Progenitor cell of endocrine pancreas (in vitro differentiated cells): ENCODE measurements at places on chromosomes 4 and X.

- no peak for DNase-seq
Measured at GRCh38 chr4:11741190-11741652, 312.5 kb upstream of the HS3ST1 start.

GRCh38 chr4:121072224-121073003, at the start of gene NDNF:
TSS of gene NDNF (minus strand) at chr4:121072535. CDS start at chr4:121045837, 26,698 bp downstream.
- peak; percentile 27 for DNase-seq

DNA sequence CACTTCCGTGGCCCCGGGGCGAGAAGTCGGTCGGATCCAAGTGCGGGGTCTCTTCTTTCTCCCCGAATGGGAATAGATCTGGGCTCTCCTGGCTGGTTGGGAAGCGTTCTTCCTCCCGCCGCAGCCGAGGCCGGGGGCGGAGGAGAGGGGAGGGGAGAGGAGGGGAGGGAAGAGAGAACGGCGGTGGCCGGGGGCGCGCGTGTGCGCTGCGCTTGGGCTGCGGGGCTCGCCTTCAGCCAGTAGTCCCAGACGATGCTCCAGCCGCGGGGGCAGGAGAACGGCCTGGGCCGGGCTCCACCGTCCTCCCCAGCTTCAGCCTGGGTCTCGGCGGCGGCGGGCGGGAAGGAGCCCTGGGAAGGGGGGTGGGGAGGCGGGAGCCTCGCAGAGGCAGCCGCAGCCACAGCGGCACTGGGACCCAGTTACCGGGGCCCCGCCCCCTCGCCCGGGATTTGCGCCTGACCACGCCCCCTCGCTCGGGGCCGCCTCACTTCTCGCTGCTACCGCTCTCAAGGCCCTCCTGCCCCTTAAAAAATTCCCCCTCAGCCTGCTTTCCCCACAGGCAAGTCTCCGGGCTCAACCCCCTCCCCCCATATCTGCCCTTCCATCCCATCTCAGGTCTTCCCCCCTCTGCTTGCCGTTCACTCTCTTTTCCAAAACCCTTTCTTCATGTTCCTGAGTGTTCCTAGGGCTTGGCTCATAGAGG, at the start of gene FGD1:
Gene FGD1, minus strand, starts transcription at position 421 of the 703 bp plus-strand sequence. CDS start 802 bp downstream, outside the sequence.
- DNase-seq: peak; percentile 44

DNA sequence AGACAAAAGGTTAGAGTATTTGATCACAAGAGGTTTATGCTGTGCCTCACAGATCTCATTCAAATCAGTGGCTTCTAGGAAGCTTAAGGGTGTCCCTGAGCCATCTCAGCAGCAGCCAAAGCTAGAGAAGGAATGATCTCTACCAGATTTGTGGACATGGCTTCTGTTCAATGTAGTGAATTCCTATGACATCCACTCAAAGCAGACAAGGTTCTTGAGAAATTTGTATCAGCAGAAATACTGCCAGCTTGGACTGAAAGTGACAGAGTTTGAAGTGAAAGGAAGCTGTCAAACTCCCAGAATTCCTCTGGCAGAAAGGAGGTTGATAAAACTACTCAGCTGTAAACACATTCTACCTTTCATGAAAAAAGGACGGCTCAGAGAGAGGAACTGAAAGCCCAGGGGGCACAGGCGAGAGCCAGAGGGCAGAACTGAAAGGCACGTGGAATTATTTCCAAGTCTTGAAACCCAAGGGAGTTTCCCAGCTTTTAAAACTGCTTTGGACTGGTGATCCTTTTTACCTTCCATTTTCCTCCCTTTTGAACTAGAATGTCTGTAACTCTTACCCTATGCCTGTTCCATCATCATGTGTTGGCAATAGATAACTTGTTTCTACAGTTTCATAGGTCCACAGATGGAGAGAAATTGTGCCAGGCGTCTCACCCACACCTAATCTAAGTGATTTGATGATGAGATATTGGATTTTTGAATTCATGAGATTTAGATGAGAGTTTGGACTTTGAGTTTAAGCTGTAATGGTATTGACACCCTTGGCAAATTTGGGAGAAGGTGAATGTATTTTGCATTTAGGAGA, 14.5 kb upstream of the MED14 start:
- DNase-seq: no peak

- DNase-seq: no peak
Measured at GRCh38 chr4:95596676-95597075, 47.9 kb upstream of the UNC5C start.

DNA sequence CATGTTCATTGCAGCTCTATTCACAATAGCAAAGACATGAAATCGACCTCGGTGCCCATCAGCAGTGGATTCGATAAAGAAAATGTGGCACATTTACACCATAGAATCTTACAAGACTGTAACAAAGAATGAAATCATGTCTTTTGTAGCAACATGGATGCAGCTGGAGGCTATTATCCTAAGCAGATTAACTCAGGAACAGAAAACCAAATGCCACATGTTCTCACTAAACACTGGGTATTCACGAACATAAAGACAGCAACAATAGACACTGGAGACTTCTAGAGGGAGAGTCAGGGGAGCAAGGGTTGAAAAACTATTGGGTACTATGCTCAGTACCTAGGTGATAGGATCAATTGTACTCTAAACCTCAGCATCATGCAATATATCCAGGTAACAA, 180.5 kb downstream of the PPP1R2C start:
- no peak for DNase-seq

- no peak for DNase-seq
Measured at GRCh38 chr4:3680656-3681055, 85.5 kb upstream of the ADRA2C start.

DNA sequence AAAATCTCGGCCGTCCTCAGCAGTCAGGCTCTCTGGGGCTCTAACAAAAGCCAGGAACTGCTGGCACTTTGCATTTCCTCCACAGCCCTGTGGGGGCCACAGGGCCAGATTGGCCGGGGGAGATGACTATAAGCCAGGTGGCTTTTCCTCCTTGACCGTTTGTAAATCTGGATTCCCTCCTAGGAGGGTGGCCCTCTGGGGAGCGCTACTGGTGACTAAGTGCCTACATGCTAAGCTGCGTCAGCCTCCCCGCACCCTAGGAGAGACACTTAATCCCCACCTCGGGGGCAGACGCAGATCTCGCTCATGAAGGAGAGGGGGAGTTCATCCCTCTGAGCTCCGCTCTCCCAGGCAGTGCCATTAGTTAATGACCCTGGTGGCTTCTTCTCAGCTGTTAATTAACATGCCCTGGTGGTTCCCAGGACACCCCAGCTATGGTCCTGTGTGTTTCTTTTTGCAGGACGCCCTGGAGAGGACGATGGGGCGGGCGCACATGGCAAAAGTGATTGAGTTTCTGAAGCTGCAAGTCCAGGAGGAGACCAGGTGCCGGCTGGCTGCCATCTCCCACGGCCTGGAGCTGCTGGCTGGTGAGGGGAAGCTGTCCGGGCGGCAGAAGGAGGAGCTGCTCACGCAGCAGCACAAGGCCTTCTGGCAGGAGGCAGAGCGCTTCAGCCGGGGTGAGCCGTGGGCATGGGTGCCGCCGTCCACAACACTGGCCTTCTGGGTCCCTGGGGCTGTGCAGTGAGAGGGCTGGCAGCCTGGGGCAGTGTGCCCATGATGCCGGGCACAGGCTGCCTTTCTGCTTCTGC, 41.6 kb downstream of the EVC start:
- no peak for DNase-seq

DNA sequence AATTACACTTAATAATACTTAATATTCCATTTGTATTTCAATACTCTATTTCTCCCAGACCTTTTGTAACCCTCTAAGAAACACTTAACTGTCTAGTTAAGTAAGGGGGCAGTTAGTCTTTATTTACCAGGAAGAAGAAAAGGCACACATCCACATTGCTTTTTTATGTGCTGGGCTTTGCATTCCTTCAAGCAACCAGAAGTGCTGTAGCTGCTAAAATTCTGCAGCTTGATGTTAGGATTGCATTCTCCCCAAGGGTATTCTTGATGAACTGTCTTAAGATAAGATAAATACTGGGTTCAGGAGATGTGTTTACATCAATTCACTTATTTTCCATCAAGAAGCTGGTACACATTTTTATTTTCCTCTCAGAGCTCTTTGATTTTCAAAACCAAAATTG, 24.0 kb downstream of the ASIC5 start:
- no peak for DNase-seq

DNA sequence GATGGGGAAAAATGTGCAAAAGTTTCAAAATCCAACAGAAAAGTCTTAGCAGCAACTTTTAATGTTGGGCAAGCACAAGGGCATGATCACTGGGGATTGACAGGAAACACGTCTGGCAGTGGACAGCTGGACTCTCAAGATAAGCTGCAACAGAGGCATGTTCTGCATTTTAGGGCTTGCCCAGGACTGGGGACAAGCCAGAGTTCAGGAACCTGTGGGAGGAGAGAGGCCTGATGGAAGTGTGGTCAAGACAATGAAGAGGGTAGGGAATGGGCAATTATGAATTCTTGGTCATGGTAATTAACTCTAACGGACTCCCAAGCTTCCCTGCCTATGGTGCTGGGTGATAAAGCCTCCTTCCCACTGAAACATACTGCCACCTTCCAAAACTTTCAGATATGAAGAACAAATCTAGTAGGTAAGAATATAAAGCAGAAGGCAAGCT, 48.4 kb downstream of the ANXA3 start:
- no peak for DNase-seq

- DNase-seq: no peak
Measured at GRCh38 chrX:108029928-108030711, 14.7 kb upstream of the VSIG1 start.
